Sigmoid colon (tissue), 7 donors: ENCODE measurements at places on chromosomes 6 and 20. TPM values are rescaled to one million over a fixed set of nuclear protein-coding genes. Genes with fewer than 3 reads are reported as not detected.

The CD109 gene
- 32.1 TPM for total RNA-seq

The KCNB1 gene
- 20.2 TPM for total RNA-seq

GRCh38 chr20:7291946-7292345 lies 524.5 kb downstream of the BMP2 start:
- DNase-seq: no peak

- no peak for DNase-seq
Measured at GRCh38 chr6:18330548-18331081, 56.5 kb upstream of the RNF144B start.

DNA sequence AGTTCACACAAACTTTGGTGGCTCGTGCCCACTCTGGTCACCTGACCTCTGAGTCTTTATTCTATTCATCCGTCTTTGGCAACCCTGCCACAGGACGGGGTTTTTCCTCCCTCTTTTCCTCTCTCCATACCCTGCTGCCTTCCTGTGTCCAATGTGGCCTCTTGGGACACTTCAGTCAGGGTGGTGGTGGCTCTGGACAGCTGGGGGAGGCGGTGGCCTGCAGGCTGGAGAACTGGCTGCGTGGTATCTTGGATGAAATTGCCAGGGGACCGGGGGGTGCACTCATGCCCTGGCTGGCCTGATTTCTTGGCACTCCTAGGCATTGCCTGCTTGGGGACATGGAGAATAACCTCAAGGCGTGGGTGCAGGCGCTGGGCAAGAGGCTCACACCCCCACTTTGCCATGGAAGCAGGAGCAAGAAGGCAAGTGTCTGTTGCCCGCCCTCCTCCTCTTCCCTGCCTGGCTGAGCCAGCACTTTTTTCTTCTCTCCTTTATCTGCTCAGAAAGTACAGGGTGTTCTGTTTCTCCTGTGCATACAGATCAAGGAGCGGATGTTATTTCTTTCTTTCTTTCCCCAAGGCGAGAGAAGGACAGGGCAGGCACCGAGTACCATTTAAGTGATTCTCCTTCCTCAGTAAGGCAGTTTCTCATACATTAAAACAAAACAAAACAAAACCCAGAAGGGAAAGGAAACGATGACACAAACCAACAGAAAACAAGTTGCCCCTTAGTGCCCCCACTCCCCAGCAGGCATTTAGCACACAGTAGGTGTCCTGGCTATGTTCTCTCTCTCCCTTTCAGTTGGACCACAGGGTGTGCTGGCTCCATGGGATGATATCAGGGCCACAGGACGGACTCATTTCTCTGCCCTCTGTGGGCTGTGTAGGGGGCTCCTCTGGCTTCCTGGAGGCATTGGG lies 155.5 kb upstream of the RNF24 start:
- DNase-seq: no peak

GRCh38 chr6:47262231-47262630 lies 47.5 kb downstream of the TNFRSF21 start:
- no peak for DNase-seq

GRCh38 chr6:162581988-162582780 lies 145.4 kb downstream of the PRKN start:
- no peak for DNase-seq

GRCh38 chr6:24918641-24919055 lies 17.1 kb downstream of the RIPOR2 start:
- DNase-seq: no peak
